ENCODE measurements at places on chromosomes 3 and 15. TPM values are rescaled to one million over a fixed set of nuclear protein-coding genes. Genes with fewer than 3 reads are reported as not detected.
A peak's percentile ranks its signal among the peaks of the same experiment; 100 is the strongest.

The PLSCR2 gene
- not detected for total RNA-seq

The P2RY14 gene
- 0.22 TPM for total RNA-seq

The SLC28A1 gene
- total RNA-seq = not detected

The SLCO2A1 gene
- not detected for total RNA-seq

The MUSTN1 gene
- total RNA-seq = 10.7 TPM

- H3K4me3 ChIP-seq = no peak overlapping the region
- no peaks in the 10 kb centered on the region for H3K36me3 ChIP-seq
- H3K4me1 ChIP-seq = no peaks in the 10 kb centered on the region
- H3K27ac ChIP-seq = no peak overlapping the region
These were observed 6.6 kb downstream of the ACKR2 start for GRCh38 chr3:42815826-42816225.

- DNase-seq = no peak
- H3K27ac ChIP-seq = no peak overlapping the region
- H3K36me3 ChIP-seq = peaks cover 89% of the 10 kb centered on the region
- no peak overlapping the region for H3K4me3 ChIP-seq
- peaks cover 28% of the 10 kb centered on the region for H3K4me1 ChIP-seq
These were observed 86.2 kb downstream of the TGFBR2 start for GRCh38 chr3:30692498-30693130.

- no peaks in the 10 kb centered on the region for H3K27me3 ChIP-seq
- DNase-seq = no peak
These were observed 49.3 kb upstream of the ANKRD34C start for GRCh38 chr15:79233236-79233635.

DNA sequence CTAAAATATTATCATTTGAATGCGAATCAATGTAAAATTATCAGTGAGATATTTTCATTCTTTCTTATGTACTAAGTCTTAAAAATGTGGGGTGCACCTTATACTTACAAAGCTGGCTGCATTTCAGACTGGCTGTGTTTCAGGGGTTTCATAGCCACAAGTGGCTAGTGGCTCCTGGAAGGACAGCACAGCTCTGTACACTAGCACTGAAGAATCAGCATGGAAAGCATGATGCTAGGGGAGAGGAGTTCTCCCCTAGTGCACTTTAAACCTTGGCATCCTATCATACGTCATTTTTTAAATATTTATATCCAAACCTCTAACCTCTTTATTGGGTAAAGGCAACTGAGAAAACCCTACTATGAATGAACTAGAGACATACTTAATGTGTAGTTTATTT, 66.4 kb downstream of the ECT2 start:
- no peaks in the 10 kb centered on the region for H3K4me1 ChIP-seq
- no peaks in the 10 kb centered on the region for H3K36me3 ChIP-seq
- no peak overlapping the region for H3K4me3 ChIP-seq
- no peaks in the 10 kb centered on the region for H3K27me3 ChIP-seq
- DNase-seq = no peak

DNA sequence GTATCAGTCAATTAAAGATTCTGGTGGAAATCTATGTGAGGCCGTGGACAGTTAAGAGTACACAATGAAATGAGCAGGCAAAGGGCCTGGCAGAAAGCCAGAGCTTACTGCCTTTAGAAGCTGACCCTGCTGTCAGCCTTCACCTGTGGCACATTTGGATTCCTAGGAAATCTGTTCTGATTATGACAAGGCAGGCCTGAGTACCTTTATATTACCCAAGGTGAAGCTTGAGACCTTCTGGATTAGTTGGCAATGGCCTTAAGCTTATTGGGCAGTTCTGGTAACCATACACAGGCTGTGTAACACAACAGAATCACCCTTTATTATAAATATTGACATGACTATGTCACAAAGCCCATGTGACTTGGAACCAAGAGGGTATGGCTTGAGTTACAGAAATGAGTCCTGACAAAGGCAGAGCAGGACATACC, 43.2 kb downstream of the NBEAL2 start:
- no peak overlapping the region for H3K27ac ChIP-seq
- H3K36me3 ChIP-seq = peaks cover 39% of the 10 kb centered on the region
- no peak for DNase-seq
- H3K4me1 ChIP-seq = peaks cover 6% of the 10 kb centered on the region
- H3K4me3 ChIP-seq = no peak overlapping the region

DNA sequence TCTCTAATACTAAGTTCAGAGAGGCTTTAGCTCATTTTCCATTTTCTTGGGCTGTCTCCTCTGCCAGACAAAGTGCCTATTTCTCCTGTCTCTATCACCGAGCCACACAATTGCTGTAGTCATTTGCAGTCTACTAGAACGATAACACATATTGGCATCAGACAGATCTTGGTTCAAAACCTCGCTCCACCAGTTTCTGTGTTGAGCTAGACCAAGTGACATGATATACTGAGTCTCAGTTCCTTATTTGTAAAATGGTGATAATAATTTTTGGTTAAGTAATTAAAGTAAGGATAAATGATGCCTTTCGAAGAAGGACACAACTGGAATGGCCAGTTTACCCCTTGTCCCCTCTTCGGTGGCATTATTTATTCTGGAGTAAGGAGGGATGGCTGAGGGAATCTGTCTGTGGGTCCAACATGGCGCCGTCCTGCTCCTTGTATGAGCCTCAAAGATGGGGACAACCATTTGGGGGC, 398 bp upstream of the RAB7A start:
- H3K27me3 ChIP-seq = no peaks in the 10 kb centered on the region
- DNase-seq = no peak
- H3K36me3 ChIP-seq = no peaks in the 10 kb centered on the region
- H3K4me3 ChIP-seq = peak overlapping the region; percentile 77
- peaks cover 42% of the 10 kb centered on the region for H3K4me1 ChIP-seq

- DNase-seq = no peak
- H3K4me3 ChIP-seq = no peak overlapping the region
- H3K4me1 ChIP-seq = no peaks in the 10 kb centered on the region
- H3K27ac ChIP-seq = no peak overlapping the region
- H3K36me3 ChIP-seq = no peaks in the 10 kb centered on the region
- no peaks in the 10 kb centered on the region for H3K27me3 ChIP-seq
These were observed 161.0 kb downstream of the PLD1 start for GRCh38 chr3:171649267-171649666.

All from CD4-positive, alpha-beta T cell (primary cell).